NAMALWA (cell line): ENCODE measurements at places on chromosomes 7 and 10.

GRCh38 chr7:101622609-101623173, 6.4 kb downstream of the MYL10 start:
- DNase-seq = no peak

- DNase-seq = no peak
Measured at GRCh38 chr7:74554178-74554577, 100.5 kb downstream of the GTF2IRD1 start.

GRCh38 chr7:106426803-106427202, 142.0 kb upstream of the NAMPT start:
- no peak for DNase-seq

DNA sequence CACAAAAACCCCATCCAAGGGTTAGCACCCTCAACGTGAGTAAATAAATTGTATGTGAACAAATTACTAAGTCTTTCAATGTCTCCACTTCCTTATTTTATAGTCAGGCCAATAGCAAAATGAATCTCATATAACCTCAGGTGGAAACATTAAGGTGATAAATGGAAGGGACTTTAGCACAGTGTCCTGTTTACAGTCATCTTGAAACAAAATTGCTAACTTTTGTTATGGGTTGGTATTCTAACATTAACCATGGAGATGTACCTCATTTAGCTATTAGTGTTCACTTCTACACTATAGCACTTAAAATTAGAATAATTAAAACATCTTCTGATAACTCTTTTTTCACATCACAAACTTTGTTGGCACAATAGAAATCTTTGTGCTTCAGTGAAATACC, 255.8 kb upstream of the CNTNAP2 start:
- DNase-seq = no peak

DNA sequence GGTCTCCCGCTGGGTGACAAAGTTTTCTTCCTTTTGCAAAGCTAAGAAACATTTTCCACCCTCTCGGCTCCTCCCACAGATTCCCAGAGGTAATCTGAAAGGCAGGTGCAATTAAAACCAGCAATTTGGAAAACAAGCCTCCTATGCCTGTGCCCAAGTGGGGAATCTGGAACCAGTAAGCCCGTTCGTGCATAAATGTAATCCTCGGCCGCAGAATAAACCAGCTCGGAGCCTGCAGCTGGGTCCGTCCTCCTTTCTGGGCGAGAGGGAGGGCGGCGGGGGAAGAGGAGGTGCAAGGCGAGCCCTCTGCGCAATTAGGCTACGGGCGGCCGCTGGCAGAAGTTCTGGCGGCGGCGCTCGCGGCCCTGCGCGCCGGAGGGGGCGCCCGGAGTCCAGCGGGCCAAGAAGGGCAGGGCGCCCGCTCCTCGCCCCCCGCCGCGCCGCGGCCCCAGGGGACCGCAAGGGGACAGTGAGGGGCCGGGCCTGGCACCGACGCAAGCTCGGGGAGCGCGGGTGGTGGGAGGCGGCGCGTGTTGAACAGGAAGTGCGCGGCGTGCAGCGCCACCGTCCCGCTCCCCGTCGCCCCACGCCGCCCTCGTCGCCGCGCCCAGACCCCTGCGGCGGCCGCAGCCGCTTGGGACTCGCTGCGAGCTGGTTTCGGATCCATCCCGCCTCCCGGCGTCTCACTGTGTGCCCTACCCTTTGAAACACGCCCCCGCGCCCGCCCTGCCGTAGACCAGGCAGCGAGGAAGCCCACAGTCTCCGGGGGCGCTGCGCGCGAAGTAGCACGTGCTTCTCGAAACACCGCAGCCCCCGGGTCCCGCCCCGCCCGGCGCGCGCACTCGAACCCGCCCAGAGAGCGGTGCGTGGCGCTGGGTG, at the start of gene PRKAG2:
Gene PRKAG2 (minus strand): TSS at position 217 of the 879 bp plus-strand sequence. CDS start 495 bp downstream, outside the sequence.
- no peak for DNase-seq

DNA sequence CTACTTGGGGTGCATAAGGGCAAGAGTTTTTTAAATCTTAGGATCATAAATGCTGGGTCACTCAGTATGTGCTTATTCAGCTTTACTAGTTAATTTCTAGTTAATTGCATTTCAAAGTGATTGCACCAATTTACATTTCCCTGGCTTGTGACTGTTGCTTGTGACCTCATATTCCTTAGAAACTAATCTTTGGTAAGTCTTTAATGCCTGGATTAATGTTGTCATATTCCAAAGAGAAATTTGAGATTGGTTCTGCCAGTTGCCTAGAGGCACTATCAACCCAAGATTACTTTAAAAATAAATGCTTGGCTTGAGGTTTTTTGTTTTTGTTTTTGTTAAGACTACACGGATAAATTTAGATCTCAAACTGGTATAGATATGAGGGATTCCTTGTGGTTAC, 103.1 kb downstream of the ANK3 start:
- DNase-seq = no peak
